Stimulated activated CD4-positive, alpha-beta T cell treated with anti-CD3 and anti-CD28 coated beads, Interleukin-1b, Interleukin-23, amount 100 ng/mL, for 1 hour (primary cell): ENCODE measurements at places on chromosomes 4 and X.

- DNase-seq, result no peak
Observed at GRCh38 chr4:154444958-154445357, 46.6 kb downstream of the DCHS2 start.

GRCh38 chr4:15797320-15797719 lies 19.2 kb downstream of the CD38 start:
- no peak for DNase-seq

- DNase-seq, result no peak
Observed at GRCh38 chr4:78592088-78592783, 40.7 kb downstream of the ANXA3 start.

DNA sequence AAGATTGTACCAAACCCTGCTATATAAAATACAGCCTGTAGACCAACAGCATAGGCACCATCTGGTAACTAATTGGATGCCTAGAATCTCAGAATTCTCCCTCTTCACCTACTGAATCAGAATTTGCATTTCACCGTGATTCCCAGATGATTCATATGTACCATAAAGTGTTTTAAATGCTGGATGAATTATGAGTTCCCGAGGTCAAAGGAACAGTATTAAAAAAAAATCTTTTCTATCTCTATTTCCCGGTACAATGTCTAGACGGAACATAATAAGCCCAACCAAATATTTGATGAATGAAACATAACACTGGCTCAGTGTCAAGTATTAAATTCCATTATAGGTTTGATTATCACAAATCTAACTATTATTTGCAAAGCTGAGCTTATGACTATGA lies 280.0 kb downstream of the ANKRD50 start:
- DNase-seq, result no peak

DNA sequence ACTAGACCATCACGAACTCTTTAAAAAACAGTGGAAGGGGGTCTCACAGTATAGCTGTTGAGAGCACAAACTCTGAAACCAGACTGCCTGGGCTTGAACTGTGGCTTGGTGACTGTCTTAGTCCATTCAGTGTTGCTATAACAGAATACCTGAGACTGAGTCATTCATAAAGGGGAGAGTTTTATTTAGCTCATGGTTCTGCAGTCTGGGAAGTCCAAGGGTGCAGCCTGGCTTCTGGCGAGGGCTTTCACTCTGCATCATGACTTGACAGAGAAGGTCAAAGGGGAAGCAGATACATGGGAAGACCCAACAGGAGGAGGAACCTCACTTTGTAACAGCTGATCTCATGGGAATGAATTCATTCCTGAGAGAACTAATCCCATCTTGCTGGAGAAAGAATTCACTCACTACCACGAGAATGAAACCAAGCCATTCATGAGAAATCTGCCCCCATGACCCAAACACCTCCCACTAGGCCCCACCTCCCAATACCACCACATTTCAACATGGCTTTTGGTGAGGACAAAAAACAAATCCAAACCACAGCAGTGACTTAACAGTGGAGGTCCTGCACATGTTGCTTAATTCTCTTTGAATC lies 116.7 kb upstream of the STOX2 start:
- no peak for DNase-seq
